Daoy (cell line): ENCODE measurements at places on chromosomes 7 and 10. TPM values are rescaled to one million over a fixed set of nuclear protein-coding genes. Genes with fewer than 3 reads are reported as not detected.
A peak's percentile ranks its signal among the peaks of the same experiment; 100 is the strongest.

DNA sequence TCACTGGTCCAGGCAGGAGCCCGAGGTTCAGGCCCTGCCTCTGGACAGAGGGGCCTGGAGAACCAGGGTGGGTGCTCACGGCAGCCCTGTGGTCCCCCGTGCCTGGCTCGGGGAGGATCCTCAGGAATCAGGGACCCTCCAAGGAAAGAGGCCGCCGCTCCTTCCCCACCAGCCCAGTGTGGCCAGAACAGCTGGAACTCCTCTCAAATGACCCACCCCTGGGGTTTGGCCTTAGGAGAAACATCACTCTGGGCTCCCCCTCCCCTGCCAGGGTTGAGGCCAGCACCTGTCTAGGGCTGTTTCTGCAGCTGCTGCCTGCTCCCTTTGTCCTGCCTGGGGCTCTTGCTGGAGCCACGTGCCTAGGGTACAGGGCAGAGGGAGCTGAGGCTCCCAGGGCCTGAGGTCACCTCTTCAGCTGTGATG lies 161.0 kb downstream of the RNF216 start:
- DNase-seq, result no peak

- peak; percentile 25 for DNase-seq
Measured at GRCh38 chr7:29457565-29458011, 106.0 kb upstream of the PRR15 start.

GRCh38 chr7:23175938-23176337 lies 5.9 kb upstream of the NUP42 start:
- no peak for DNase-seq

GRCh38 chr10:99421233-99421739 lies 9.1 kb downstream of the GOT1 start:
- no peak for DNase-seq

- peak; percentile 7 for DNase-seq
Measured at GRCh38 chr10:50291261-50291850, 40.0 kb upstream of the ASAH2 start.

DNA sequence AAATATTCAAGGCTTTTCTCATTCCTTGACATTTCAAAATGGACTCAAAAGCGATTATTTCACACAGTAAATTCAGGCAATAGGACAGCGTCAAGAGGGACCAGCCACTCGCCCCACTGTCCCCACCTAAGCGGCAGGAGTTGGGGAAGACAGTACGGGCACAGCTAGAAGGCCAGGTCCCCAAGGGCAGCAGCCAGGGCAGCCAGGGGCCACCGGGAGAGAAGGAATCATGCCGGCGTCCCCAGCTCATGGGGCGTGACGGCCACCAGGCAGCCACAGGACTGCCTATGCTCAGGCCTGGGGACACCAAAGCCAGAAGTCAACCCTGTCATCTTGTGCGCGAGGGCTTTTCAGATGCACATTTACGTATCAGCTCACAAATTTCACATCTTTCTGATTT lies 225.7 kb upstream of the PPP2R2D start:
- DNase-seq, result no peak

DNA sequence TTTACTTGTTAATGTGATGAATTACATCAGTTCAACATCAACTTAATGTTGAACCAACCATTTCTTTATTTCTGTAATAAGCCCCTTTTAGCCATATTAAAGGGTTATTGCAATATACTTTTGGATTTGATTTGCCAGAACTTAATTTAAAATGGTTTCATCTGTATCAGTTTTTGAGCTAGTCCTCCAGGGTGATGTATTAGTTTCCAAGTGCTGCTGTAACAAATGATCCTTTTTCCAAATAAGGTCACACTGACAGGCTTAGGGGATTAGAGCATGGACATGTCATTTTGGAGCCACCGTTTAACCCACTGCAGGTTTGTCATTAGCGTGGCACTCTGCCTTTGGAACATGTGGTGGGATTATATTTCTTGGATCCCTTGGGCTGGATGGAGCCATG lies 244.8 kb upstream of the PLPP4 start:
- no peak for DNase-seq

- no peak for DNase-seq
Measured at GRCh38 chr10:8069108-8069507, 14.6 kb downstream of the GATA3 start.

GRCh38 chr10:121509112-121509511 lies 89.1 kb downstream of the FGFR2 start:
- DNase-seq, result no peak

DNA sequence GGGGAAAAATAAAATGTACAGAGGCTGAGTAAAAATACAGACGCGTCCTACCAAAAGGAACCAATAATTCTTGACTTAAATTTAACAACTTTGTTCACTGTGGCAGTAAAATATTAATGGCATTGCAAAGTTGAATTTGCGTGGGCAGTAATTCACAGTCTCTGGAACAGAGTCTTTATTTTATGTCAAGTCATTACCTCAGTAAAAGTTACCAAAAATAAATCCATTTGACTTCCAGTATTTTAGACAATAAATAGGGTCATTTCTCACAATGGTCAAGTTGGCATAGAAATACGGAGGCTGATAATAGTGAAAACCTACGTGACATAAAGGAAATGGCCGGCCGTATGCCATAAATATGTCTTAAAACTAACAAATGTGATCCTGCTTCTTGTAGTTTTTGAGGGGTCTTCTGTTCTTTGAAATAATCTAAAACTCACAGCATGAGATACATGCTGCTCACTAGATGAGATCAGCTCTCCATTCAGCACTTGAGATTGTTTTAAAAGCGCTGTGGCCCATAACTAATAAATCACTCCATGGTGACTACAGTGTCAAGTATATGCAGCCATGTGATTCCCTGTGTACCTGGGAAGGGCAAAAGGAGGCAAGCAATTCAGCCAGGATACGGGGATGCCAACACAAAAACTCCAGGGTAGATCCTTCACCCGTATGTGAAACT lies 75.3 kb downstream of the DOCK4 start:
- DNase-seq, result no peak

DNA sequence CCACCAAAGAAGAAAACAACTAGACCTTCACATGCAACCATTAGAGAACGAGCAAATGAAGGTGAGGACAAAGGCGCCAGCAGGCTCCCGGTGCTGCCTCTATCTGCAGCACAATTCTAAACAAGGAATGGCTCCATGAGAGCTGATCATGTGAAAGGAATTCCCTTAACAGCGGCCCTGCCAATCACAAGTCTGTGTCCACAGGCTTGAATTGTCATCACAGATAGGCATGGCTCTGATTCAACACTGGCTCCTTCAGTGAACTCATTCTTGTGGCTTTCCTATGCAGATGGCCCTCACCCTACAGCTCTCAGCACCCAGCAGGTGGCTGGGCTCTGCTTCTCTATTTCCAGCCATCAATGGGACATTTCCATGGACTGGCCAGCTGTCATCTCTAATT lies 36.2 kb downstream of the LAMB1 start:
- DNase-seq, result peak; percentile 92

- DNase-seq, result no peak
Measured at GRCh38 chr10:59879363-59879913, 26.9 kb downstream of the CCDC6 start.

GRCh38 chr10:6014241-6014761 lies 37.0 kb upstream of the IL15RA start:
- DNase-seq, result peak; percentile 22

GRCh38 chr10:58797356-58797755 lies 284.7 kb downstream of the BICC1 start:
- no peak for DNase-seq

DNA sequence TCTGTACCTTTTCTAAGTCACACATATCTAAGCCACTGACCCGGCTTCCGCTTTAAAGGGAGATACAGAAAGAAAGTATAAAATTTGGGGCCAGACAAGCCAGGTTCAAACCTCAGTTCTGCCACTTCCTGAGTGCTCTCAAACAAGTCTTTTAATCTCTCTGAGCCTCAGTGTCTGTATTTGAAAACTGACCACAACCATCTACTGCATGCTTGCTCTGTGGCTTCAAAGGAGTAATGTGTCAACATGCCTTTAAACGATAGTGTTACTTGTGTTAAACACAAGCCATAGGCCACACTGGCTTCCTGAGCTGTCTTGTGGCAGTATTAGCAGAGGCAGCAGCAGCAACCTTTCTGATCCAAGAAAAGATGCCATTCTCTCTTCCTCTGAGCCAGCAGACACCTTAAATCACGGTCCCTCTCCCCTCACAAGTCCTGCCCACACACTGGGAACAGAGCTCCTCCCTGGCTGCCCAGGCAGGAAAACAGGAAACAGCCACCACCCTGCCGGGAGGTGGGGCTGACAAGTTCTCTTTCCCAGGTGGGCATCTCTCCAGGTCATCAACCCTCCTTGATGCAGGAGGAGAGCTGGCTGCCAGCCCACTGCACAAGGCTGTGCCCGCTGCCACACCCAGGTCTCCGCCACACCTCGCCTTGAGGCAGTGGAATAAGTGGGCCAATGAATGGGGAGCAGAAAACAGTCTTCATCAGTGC lies 10.7 kb downstream of the HIP1 start:
- peak; percentile 42 for DNase-seq

GRCh38 chr7:24894429-24895221 lies 85.4 kb downstream of the OSBPL3 start:
- DNase-seq, result no peak

Gene GIMAP6
- 1.8 and 1.9 TPM in 2 replicates for total RNA-seq

Gene DLD
- total RNA-seq, result 163 and 168 TPM in 2 replicates

Gene FOXI2
- 0.06 TPM in 1 of 2 replicates, not detected in the other for total RNA-seq

Gene CD36
- not detected in 2 replicates for total RNA-seq

Gene SPDYE1
- total RNA-seq, result not detected in 2 replicates

Gene TYW1
- total RNA-seq, result 34.5 and 43.1 TPM in 2 replicates
